A549 treated with AZD2906 at 1 μM for 4 hours (cell line): ENCODE measurements at places on chromosomes 7 and 10. TPM values are rescaled to one million over a fixed set of nuclear protein-coding genes. Genes with fewer than 3 reads are reported as not detected.

The OR2A42 gene
- total RNA-seq, result not detected in 5 replicates

The KIF20B gene
- 11.5 to 17.0 TPM (median 13.5 TPM) in 5 replicates for total RNA-seq

The AZGP1 gene
- 0.17 TPM in 1 of 5 replicates, not detected in the others for total RNA-seq

The ITPRIP gene
- total RNA-seq, result 54.5 to 64.8 TPM (median 61.4 TPM) in 5 replicates

The FAM20C gene
- total RNA-seq, result 37.7 to 51.4 TPM (median 49.1 TPM) in 5 replicates

The PIK3CG gene
- not detected in 5 replicates for total RNA-seq

The RBP4 gene
- 5.6 to 10.8 TPM (median 9.0 TPM) in 5 replicates for total RNA-seq

The CABCOCO1 gene
- 0.16 to 0.50 TPM (median 0.41 TPM) in 5 replicates for total RNA-seq

The VAX1 gene
- total RNA-seq, result 0.98 to 1.4 TPM (median 1.3 TPM) in 5 replicates

The SPDYE5 gene
- not detected in 5 replicates for total RNA-seq

The IFIT2 gene
- total RNA-seq, result 1.2 to 2.4 TPM (median 1.9 TPM) in 5 replicates

The LAMB4 gene
- total RNA-seq, result 0.06 to 0.39 TPM (median 0.17 TPM) in 5 replicates

The CREB5 gene
- total RNA-seq, result 2.9 to 5.0 TPM (median 4.1 TPM) in 5 replicates

The TYSND1 gene
- total RNA-seq, result 11.4 to 18.2 TPM (median 16.8 TPM) in 5 replicates

The COL13A1 gene
- total RNA-seq, result 0.17 to 0.32 TPM (median 0.29 TPM) in 5 replicates

The EFCAB10 gene
- total RNA-seq, result 2.1 to 3.4 TPM (median 2.8 TPM) in 5 replicates
